Mesendoderm (in vitro differentiated cells): ENCODE measurements at places on chromosomes 7 and 10.

- DNase-seq: no peak
These were observed 143.4 kb downstream of the DOCK1 start for GRCh38 chr10:127048630-127049029.

DNA sequence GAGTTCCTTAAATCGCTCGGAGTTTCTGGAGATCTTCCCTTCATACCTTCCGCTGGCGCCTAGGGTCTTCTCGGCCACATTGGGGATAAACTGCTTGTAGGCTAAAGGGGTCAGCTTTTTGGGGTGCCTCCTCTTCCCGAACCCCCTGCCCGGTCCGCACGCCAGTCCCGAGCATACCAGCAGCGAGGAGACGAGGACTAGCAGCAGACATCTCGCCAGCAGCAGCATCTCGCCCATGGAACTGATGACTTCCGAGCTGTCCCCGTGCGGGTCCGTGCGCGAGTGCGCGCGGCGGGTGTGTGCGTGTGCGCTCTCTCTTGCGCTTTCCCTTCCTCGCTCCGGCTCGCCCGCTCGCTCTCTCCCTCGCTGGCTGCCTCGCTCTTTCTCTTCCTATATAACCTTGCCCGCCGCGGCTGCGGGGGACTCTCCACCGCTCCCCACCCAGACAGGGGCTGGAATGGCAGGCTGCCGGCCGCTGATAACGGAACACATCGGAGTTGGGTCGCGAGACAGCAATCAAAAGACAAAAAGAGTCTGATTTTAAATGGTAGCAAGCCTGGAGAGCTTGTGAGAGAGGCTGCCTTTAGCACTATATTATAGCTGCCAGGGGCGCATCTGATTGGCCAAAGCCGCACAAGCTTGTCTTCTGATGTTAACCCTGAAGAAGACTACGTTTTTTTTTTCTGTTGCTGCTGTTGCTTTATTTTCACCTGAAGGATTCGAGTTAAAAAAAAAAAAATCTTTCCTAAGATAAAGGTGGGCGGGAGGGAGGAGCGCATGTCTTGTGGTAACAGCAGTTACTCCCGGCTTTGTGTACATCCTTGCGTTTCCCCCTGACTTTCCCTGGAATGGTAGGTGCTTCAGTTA lies at the start of gene SHH:
TSS of gene SHH (minus strand) at position 569 of the 867 bp plus-strand sequence. CDS start at position 228, 341 bp downstream.
- DNase-seq: no peak

DNA sequence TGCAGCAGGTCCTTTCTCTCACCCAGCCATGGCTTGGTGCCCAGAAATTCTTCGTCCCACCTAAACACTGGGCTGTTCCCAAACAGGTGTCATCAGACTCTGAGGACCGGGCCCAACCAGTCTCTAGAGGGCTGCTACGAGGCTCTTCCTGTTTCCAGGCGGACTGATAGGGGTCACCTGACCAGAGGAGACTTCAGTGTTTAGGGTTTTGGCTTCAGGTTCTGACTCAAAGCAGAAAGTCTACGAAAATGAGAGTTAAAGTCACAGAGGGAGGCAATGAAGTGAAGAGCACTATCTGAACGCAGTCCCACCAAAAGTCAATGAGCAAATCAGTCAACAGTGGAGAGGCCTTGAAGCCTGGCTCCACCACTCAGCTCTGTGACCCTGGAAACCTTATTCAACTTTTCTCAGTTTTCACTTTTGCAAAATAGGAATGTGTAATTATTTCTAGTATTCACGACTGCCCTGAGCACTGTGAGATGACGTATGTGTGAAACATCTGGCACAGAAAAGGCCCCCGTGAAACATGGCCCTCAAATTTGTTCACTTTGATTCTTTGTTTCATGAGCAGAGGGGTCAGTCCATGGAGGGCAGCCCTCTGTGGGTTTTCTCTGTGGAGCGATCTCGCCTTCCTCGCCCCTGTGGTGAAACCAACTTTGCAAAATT lies 189.9 kb upstream of the PDE1C start:
- no peak for DNase-seq

DNA sequence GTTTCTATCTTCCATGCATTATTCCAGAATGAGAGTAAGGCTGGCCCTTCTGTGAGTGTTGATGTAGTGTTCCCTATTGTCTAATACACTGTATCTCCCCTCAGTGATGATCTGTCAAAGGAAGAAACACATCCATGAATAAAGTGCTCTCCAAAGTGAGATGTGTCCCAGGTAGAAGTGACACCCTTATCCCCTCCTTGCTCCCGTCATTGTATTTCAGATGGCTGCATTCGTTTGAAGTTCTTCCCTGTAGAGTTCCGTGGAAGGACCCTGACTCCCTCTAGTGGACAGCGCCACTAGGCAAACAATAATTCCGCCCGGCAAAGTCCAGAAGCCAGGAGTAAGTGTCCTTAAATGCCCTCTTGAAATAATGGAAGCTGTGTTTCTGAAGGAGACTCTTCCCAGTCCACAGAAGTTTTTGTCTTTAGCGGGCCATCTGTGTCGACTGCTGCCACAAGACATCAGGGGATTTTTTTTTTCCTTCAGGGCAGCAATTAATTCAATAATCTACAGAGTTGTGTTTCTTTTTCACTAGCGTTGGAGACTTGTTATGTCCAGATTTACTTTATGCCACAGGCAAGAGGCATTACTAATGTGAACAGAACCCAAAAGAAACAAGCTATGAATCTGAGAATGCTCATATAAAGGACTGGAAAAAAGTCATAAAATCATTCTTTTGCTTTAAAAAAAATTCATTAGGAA lies 64.6 kb downstream of the THNSL1 start:
- peak; percentile 88 for DNase-seq

DNA sequence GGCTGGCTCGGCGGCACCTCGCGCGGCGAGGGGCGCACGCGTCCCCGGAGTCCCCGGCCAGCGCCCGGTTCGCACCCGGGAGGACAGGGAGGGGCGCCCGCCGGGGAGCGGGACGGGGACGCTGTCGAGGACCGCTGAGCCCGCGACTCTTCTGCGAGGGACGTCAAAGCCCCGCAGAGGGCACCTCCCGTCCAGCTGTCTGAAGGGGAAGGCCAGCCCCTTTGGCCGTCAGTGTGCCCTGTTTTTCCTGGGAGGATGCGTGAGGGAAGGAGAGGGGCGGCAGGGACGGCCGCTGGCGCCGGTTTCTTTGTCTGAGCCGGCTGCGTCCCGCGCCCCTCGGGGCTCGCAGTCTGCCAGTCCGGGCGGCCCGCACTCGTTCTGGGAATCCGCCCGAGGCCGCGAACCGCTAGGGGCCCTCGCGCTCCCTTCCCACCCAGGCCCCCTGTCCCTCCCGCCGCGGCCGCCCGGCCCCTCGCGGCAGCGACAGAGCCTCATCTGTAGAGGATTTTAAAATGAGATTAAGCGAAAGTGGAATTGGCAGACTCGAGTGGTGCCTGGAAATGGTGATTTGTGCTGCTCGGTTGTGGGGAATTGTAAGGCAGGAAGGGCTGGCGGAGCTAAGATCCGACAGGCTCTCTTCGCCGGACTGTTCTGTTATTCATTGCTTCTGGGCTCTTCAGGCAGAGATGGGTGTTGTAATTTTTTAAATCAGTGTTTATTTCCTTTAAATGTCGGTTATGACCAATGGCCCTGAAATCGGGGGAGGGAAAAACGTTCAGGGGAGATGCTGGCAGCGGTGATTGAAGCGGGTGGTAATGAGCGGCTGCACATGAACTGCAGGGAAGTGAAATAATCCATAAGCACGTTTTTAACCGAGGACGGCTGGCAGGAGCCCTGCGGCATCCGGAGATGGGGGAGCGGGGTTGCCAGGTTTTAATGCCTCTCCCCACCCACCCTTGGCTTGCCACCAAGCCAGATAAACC lies 618 bp upstream of the RELN start:
- peak; percentile 55 for DNase-seq

DNA sequence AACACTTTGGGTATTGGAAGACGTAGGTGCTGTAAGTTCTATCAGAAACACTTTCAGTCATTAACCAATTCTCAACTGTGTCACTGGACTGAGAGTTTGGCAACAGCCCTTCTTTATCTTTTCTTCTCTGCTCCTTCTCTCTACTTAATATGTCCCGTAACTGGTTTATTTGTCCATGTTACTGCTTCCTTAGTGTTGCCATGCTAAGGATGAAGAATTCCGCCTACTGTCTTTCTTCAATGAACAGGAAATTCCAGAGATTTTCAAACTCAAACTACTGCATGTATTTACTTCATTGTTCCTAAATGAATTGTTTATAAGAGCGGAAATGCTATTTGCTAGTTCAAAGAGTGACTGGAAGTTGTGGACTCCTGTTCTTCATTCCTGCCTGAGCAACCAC lies 143.7 kb downstream of the TAX1BP1 start:
- no peak for DNase-seq

- no peak for DNase-seq
These were observed 24.3 kb downstream of the FAM20C start for GRCh38 chr7:216360-217300.

- DNase-seq: no peak
These were observed 117.6 kb downstream of the HIP1 start for GRCh38 chr7:75621124-75621523.

DNA sequence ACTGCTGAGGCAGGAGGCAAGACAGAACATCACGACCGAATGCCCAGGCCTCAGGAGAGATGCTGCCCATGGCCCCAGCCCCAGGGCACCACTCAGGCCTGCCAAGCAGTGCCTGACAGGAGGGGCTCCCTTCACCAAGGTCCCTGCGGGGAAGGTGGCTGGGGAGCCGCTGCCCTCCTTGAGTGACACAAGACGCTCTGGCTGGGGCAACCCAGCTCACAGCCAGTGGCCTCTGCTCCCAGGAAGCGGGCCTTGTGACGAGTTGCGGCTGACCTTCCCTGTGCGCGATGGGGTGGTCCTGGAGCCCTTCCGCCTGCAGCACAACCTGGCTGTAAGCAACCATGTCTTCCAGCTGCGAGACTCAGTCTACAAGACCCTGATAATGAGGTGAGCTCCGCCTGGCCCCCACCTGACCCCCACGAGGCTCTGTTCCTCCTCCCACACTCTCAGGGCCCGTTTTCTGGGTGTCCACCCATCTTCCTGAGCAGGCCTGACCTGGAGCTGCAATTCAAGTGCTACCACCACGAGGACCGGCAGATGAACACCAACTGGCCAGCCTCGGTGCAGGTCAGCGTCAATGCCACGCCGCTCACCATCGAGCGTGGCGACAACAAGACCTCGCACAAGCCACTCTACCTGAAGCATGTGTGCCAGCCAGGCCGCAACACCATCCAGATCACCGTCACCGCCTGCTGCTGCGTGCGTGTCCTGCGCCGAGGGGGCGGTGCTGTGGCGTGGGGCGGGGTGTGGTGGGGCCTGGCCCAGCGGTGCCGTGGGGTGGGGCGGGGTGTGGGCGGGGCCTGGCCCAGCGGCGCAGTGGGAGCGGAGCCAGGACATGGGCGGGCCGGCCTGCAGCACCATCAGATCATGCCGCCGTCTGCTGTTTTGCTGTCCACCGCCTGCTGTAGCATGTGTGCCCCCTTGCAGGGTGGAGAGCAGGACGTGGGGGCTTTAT lies 12.8 kb downstream of the ZMIZ2 start:
- DNase-seq: no peak

DNA sequence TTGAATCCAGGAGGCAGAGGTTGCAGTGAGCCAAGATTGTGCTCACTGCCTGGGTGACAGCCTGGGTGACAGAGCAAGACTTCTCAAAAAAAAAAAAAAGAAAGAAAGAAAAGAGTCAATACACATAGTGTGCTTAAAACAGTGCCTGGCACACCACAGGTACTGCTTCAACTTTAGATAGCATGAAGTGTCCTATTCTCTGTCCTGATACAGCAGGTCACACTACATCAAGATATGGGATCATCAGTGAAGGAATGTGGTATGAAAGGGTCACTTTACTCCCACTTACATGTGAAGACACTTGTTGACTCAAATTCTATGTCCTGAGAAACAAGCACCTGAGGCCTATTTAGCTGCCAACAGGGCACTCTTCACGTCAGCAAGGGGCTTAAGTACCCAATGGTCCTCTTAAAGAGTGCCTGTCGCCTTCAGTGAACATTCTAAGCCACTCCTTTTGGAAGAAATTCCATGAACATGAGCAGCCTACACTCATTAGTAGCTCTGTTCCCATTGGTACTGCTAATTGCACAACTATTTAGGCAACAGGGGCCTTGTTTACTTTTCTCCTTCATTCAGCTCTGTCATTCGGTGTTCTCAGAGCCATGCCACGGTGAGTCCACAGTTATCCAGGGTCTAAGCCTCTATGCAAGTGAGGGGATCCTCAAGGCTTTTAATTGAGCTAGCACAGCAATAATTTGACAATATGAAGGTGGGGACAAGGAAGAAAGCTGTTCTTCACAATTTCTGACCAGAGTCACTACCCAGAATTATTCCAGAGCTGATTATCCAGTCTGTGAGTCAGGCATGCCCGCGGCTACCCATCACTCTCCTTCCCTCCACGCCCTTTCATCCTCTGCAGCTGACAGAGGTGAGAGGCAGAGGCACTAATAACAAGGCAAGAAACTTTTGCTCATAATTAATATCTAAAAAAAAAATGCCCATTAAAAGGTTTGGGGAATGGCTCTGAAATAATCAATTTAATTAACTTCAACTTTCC lies 56.6 kb upstream of the PTN start:
- DNase-seq: peak; percentile 80

- no peak for DNase-seq
These were observed 40.3 kb upstream of the ANK3 start for GRCh38 chr10:60430017-60430416.

DNA sequence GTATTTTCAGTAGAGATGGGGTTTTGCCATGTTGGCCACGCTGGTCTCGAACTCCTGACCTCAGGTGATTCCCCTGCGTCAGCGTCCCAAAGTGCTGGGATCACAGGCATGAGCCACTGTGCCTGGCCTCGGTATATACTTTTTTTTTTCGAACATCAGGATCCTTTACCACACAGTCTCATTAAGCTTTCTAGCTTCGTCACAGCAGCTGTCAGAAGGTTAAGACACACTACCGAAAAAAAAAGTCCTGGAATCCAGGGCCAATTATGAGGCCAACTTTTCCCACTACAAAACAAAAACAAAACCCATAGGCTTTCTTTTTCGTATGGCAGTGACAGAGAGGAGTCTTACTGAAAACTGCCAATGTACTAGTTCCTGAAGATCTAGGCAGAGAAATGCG lies 30.7 kb downstream of the ZC3HC1 start:
- no peak for DNase-seq
